Uterus (tissue), 4 donors: ENCODE measurements at places on chromosomes 12 and 14.

GRCh38 chr14:36426836-36427235, 93.2 kb downstream of the NKX2-1 start:
- no peak for DNase-seq

DNA sequence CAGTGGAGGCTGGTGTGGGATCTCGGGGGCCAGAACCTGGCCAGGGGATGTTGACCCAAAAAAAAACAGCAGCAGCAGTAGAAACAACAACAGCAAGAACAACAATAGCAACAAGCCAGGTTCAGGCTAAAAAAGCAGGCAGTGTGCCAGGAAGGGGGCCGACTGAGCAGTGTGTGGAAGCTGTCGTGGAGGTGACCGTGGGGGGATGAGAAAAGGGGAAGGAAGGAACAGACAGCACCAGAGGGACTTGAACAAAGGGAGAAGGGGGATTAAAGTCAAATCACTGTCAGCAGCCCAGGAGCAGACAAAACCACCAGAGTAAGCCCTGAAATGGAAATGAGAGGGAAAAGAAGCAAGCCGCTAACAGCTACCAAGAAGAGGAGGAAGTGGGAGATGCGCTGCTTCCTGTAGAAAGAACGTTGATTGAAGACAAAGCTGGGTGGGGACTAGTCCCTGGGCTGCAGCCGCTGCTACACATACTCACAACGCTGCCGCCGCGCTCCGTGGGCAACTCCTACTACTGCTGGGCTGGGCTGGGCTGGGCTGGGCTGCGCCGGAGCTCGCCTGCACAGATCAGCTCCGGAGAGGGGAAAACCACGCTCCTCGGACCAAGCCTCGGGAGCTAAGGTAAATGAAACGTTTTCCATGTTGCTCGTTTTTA, at the start of gene GNG2:
GNG2 (plus strand) TSS at position 449 of the 661 bp plus-strand sequence. CDS start 90,067 bp downstream, outside the sequence.
- peak; percentile 70 for DNase-seq

DNA sequence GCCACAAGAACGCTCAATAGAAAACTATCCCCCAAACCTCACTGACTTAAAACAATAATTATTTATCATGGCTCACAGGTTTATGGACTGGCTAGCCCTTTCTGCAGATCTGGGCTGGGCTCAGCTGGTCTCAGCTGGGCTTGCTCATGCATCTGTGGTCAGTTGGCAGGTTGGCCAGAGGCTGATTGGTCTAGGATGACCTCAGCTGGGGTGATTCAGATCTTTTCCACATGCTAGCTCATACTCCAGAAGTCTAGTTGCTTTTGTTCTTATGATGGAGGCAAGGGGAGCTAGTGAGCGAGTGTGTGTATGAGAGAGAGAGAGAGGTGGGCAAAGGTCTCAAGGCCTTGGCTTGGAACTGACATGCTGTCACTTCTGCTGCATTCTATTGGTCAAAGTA, 181.2 kb upstream of the NRXN3 start:
- DNase-seq: no peak

DNA sequence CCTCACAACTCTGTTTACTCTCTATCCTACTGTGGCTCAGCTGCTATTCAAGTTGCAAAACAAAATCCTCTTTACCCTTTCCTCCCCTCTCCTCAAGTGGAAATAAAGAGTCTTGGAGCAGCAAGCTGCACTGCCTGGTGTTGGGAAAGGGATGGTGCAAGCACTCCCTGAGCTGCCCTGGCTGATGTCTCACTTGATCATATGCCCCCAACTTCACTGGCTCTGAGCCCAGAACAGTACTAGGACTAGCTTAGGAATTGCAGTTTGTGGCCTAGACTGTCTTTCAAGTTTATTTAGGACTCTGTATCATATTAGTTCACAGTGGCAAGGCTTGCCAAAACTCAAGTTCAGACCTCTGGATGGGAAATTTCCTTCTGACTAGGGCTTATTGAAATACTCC, 1683.8 kb upstream of the SEL1L start:
- DNase-seq: no peak

GRCh38 chr12:92144631-92145480, 790 bp downstream of the BTG1 start:
- peak; percentile 66 for DNase-seq

DNA sequence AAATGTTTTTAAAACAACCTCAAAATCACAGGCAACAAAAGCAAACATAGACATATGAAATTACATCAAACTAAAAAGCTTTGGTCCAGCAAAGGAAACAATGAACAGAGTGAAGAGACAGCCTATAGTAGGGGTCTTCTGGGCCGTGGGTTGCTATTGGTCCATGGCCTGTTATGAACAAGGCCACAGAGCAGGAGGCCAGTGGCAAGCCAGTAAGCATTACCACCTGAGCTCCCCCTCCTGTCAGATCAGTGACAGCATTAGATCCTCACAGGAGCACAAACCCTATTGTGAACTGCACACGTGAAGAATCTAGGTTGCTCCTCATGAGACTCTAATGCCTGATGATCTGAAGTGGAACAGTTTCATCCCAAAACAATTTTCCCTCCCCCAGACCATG, 174.0 kb downstream of the DIO2 start:
- DNase-seq: no peak

- no peak for DNase-seq
Measured at GRCh38 chr12:65355461-65355860, 77.0 kb downstream of the MSRB3 start.

GRCh38 chr14:98931911-98932310, 340.1 kb downstream of the BCL11B start:
- DNase-seq: no peak

DNA sequence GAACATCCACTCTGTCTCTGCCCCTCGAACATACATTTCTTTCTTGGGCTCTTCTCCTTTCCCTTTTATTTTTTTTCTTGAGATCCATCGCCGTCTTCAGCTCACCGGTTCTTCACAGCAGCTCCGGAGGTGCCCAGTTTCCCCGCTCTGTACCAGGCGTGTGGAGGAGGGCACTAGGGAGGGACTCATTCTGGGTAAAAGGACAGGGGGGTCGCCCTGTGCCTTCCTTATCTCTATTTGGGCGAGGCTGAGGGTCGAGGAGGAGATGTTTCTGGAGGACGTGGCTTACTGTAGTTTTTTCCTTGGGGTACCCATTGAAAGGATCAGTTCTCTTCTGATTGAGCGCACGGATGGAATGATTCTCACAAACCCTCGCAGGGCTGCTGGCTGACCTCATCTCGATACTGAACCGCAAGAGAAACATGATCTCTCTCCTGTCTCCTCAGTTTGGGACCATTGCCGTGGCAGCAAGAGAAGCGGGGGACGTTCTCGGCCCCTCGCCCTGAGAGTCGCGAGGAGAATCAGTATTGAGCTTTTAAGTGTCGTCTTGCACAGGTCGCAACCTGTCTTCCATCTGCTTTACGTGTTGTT, 386 bp downstream of the LIN52 start:
- no peak for DNase-seq

GRCh38 chr14:91354979-91355685, 62.5 kb downstream of the CCDC88C start:
- no peak for DNase-seq

- DNase-seq: no peak
Measured at GRCh38 chr12:25797386-25797785, 161.1 kb upstream of the RASSF8 start.

DNA sequence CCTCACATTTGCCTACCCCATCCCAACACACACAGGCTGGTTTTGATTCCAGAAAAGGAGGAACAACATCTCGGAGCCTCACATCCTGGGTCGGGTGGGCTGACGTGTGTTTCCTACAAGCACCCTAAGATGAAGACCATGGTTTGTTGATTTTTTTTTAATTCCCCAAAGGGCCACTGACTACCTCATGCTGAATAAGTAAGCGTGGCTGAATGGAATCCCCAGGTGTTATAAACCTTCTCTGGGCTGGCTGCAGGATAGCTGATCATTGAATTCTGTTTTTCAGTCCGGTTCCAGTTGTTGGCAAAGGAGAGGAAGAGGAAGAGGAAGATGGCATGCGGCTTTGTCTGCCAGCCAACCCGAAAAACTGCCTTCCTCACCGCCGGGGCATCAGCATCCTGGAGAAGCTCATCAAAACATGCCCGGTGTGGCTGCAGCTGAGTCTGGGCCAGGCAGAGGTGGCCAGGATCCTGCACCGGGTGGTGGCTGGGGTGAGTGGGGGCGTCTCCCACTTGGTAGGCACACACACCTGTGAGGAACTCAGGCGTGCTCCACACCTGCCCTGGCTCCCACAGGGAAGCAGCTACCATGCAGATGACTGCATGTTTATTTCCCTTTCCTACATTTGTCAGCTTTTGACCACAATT, 42.0 kb downstream of the RIN3 start:
- no peak for DNase-seq

- DNase-seq: no peak
Measured at GRCh38 chr14:99427632-99428300, 52.9 kb downstream of the SETD3 start.

- DNase-seq: no peak
Measured at GRCh38 chr12:30997685-30998440, 71.3 kb downstream of the TSPAN11 start.

GRCh38 chr12:130337488-130338303, at the start of gene PIWIL1:
Gene PIWIL1, plus strand, starts transcription at chr12:130337887. Its CDS starts 4,705 bp downstream, at chr12:130342592.
- no peak for DNase-seq

GRCh38 chr12:92335831-92336230, 190.2 kb upstream of the BTG1 start:
- DNase-seq: no peak

- no peak for DNase-seq
Measured at GRCh38 chr12:92139634-92140150, 6.0 kb downstream of the BTG1 start.

- no peak for DNase-seq
Measured at GRCh38 chr14:76812093-76812421, 625 bp downstream of the ANGEL1 start.

DNA sequence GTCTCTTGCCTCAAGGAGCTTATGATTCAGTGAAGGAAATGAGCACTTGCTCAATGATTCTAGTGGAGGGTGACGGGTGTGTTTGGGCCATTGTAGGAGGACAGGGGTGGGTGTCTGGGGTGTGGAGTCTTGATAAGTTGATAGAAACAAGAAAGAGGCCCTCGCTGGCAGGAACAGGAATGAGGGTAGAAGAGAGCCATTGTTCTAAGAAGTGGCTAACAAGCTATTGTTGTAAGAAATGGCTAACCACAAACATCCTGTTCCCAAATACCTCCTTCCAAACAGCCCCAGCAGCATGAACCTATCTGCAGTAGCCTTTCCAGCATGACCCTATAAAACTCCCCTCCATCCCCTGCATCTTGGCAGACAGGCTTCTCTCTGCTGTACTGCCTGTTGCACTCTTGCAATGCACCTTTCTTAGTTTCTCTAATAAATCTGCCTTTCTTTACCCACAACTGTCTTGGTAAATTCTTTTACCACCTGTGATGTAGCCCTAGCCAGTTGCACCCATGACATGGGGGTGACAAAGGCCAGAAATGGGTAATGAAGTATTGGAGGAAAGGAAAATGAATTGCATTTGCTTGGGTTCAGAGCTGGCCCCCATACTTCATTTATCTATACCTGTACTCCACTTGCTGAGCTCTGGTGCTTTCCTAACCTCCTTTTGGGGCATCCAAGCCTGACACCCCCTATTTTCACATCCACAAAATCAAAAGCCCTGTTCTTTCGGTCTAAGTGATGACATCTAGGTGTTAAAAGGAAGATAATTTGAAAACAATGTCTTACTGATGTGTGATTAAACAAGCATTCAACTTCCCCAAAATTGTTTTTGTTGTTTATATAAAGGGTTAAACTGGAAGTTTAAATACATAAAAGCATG, 389.1 kb downstream of the GRIN2B start:
- DNase-seq: no peak
